ENCODE measurements at places on chromosomes 5 and 9. TPM values are rescaled to one million over a fixed set of nuclear protein-coding genes. Genes with fewer than 3 reads are reported as not detected.

DNA sequence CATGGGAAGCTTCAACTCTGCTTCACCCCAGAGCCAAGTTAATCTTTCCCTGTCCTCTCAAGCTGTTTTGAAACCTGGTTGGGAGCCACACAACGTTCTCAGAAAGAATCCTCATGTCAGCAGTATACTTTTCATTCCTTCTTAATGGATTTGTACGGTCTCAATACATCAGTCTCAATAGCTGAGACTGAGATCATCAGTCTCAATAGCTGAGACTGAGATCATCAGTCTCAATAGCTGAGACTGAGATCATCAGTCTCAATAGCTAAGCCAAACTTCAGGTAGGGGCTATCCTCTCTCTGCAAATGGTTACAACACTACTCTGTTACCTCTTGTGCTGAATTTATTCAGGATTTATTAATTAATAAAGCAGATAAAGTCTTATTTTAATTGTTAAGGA is 1317.4 kb upstream of the CDH9 start:
- H3K4me3 ChIP-seq: no peak overlapping the region
- no peaks in the 10 kb centered on the region for H3K36me3 ChIP-seq
- H3K4me1 ChIP-seq: no peaks in the 10 kb centered on the region
- H3K27me3 ChIP-seq: no peaks in the 10 kb centered on the region
- DNase-seq: no peak
- no peak overlapping the region for H3K27ac ChIP-seq

Gene TNFSF8
- total RNA-seq: not detected

DNA sequence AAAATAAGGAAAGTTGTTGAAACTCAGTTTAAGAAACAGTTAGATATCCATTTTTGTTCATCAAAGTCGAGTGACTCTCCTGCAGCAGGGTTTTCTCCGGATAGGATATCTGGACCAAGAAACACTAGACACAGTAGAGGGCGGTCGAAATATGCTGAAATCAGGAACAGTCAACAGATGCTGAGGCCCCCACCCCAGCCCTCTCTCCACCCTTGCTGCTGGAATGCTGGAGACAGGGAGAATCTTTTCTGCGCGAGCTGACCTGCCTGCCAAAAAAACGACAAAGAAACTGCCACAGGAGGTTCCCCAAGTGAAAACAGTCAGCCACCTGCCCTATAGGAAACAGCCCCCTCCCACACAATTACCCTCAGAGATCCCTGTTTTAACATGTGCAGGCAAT is 4.3 kb upstream of the IL13 start:
- DNase-seq: no peak
- no peaks in the 10 kb centered on the region for H3K36me3 ChIP-seq
- no peak overlapping the region for H3K27ac ChIP-seq
- no peaks in the 10 kb centered on the region for H3K27me3 ChIP-seq
- no peak overlapping the region for H3K4me3 ChIP-seq

GRCh38 chr5:99000876-99001275 is 72.1 kb upstream of the CHD1 start:
- no peaks in the 10 kb centered on the region for H3K36me3 ChIP-seq
- H3K4me1 ChIP-seq: peaks cover 6% of the 10 kb centered on the region
- DNase-seq: peak; percentile 49

Gene TTC39B
- 8.7 TPM for total RNA-seq

Gene ECSCR
- total RNA-seq: not detected

Gene ZNF79
- 5.8 TPM for total RNA-seq
